ENCODE measurements at places on chromosomes 6 and 20.

- DNase-seq = no peak
These were observed 241.6 kb downstream of the BMP7 start for GRCh38 chr20:57024849-57025248.

DNA sequence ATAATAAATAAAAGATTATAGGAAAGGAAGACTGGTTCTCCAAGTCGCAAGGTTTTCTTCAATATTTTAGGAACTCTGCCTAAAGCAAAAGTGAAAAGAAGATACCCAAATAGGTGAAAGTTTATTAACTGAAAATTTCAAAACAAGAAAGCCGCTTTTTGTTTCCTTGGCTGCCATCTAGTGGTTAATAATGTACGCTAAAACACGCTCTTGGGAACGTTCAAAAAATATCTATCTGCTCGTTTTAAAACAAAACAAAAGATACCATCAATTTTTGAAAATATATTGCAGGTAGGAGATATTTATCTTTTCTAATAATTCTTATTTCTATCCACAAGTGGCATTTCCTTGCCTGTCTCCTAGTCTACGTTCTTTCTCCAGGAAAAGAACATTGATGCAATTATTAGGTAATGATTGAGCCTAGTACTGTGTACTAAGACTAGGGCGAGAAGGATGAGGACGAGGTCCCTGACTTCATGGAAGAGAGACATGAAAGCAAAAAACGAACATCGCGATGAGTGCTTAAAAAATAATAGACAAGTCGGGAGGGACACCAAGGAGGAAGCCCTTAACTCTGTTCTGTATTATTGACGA is 97.2 kb downstream of the SPTLC3 start:
- peak; percentile 33 for DNase-seq

GRCh38 chr20:14521016-14521415 is 183.6 kb upstream of the FLRT3 start:
- no peak for DNase-seq

DNA sequence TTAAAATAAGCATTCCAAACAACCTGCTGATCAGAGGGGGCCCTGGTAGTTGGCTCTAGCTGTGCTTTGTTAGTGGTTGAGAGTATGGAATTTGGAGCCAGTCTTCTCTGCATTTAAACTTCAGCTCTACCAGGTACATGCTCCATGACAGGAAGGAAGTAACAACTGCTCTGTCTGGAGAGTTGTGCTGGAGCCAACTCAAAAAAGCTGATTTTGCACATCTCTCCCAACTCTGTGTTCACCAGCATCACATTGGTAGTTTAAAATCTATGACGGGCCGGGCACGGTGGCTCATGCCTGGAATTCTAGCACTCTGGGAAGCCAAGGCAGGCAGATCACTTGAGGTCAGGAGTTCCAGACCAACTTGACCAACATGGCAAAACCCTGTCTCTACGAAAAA is 68.8 kb upstream of the BMP2 start:
- DNase-seq = no peak

DNA sequence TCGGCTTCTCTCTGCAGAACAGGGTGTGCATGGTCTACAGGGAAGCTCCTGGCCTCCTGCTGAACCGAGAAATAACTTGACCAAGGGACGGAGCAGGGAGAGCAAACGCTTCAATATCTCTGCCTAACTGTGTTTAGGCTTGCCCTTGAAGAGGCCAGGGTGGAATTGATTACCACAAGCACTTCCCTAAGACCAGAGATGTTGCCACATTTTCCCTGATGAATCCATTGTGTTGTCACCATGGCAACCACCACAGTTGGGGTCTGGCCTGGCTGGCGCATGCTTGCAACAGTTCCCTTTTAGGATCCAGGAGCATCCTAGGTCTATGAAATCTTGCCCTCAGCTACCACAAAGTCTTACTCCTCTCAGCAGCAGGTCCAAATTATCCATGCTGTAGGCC is 213.5 kb upstream of the SULF2 start:
- no peak for DNase-seq

GRCh38 chr6:53134601-53135235 is 13.9 kb downstream of the GCM1 start:
- DNase-seq = no peak

DNA sequence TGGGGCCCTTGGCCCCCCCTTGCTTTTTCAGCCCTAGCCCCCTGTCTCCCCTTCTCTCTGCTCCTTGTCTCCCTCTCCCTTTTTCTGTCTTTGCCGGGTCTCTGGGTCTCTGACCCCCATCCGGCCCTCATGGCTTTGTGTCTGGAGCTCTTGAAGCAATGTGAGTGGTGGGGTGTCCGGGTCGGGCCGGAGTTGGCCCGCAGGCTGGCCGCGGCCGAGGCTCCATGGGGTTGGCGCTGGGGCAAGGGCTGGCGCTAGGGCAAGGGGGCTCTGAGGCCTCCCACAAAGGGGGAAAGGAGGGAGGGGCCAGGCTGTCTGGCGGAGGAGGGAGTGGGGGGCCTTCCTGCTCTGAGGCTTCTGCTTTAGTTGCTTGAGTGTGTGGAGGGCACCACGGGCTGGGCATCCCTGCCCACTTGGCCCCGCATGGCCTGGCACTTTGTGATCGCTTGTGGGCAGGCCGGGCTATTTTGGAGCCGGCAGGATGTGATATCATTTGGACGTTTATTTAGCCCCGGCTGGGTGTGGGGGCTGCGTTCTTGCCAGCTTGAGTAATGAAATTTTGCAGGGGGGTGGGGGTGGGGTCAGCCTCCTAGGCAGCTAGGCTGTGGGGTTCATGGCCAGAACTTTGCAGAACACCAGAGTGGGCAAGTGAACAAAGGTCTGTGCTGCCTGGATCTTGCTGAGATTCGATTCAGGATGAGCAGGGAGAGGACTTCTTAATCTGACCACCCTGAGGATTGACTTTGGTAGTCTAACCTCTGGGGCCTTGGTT is 78.7 kb upstream of the MYL9 start:
- DNase-seq = peak; percentile 54

DNA sequence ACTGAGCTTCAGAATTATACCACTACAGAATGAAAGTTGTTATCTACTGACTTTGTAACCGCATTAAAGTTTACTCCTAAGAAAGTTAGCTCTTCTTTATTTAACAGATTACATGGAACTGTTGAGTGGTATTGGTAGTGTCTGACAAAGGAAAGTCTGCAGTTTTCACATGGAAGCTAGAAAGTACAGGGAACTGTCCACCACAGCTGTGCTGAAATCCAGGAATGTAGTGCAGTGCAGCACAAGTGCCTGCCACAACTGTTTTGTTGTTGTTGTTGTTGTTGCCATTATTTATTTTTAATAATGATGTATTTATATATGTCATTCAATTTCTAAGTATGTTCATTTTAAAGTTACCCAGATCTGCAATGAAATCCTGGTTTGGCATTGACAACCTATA is 464.9 kb downstream of the TBC1D32 start:
- DNase-seq = no peak

DNA sequence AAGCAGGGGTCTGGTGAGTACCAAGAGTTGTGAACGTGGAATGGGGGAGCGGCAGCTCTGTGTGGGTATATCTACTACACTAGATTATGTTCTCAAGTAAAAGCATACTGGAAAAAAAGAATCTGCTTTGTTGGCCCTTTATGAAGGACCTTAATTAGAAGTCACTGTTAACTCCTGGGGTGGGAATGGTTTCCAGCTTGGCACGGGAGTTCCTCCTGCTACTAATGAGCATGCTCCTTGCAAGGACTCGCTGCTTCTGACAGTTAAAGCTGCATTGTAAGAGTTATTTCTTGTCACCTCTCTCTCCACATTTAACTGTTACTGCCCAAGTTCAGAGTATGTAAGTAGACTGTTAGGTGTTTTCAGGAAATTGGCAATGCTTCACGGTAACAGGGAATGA is 292.7 kb downstream of the ZFAND3 start:
- no peak for DNase-seq
